ENCODE measurements at places on chromosomes 11 and 22.

DNA sequence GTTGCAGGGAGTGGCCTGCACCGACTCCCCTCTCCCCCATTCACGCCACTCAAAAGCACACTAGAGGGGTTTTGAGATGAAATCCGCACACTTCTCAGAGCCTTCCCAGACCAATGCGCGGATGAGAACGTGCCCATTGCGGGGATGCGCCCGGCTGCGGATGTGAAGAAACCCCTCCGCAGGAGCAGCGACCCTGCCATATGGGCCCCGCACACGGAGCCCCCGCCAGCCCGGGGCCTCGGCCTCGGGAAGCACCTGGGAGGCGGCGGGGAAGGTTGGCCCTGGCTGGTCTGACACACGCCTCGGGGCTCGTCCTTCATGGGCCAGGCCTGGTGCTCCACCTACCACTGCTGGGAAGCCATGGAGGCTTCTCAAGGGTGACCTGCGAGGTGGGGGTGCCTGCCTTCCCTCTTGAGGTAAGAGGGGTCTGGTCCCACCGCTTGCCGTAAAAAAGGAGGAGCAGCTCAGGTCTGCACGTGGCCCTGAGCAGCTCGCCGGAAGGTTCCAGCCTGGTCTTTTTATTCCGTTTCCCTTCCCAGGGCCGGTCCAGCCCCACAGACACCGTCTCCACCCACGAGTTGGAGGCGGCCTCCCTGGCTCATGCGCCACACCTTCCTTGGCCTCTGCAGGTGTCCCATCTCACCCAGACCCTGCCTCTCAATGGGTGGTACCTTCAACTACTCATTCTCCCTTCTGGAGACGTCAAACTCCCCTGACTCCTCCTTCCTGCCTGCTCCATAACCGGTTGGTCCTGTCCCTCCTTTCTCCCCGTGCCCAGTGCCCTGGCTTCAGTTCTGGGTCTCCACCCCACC, 39.4 kb downstream of the TRMU start:
- DNase-seq = no peak

DNA sequence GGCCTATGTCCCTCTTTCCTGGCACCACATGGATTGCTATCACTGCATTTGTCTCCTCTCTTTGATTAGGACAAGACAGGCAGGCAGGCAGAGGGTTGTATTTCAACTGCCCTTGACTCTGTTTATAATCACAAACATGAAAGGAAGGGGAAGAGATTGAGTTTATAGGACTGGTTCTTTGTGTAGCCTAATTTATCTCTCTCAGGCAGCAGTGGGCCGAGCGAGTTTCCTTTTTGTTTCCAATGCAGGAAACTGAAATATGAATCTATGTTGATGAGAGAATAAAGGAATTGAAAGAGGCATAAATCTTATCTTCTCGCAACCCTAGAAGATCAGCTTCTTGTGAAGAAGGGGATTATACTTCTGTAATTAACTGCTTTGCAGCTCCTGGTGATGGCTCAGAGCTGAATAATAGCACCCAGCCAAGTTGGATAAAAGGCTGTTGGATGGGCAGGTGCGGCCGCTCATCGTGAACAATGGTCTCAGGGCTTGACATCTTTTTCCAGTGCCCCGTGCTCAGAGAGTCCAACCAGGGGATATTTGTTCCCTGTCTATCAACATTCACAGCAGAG, 80.6 kb upstream of the SYT13 start:
- no peak for DNase-seq

DNA sequence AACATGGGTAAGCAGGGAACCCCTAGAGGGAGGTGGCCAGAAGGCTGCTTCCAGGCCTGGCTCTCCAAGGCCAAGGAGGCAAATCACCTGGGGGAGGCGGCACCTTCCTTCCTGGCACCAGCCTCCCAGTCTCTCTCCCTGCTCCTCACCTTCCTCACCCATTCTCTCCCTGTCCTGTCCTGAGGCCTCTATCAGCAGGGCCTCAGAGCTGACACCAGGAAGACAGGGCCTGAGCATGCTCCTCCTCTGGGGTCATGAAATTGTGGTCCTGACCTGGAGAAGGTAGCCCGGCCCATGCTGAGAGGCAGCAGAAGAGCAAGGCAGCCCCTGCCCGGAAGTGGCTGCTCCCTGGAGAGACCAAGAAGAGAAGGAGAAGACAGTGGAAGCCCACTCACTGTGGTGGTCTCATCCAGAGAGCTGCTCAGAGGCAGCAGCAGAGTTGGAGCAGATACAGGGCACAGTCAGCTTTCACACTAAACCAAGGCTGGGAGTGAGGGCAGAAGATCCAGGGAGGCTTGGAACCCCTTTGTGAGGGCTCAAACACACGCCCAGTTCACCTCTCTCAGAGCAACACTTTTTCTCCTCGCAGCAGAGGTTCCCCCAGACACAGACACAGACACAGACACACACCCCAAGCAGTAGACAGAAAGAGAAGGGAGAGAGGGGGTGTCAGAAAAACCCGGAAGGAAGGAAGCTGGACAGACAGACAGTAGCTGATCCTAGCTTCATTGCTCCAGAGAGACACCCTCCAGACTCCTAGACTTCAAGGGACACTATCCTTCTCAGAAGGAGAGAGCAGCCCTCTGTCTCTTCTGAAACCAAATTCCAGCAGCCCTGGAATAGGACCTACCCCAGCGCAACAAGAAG, 1.8 kb downstream of the BCL9L start:
- DNase-seq = no peak

DNA sequence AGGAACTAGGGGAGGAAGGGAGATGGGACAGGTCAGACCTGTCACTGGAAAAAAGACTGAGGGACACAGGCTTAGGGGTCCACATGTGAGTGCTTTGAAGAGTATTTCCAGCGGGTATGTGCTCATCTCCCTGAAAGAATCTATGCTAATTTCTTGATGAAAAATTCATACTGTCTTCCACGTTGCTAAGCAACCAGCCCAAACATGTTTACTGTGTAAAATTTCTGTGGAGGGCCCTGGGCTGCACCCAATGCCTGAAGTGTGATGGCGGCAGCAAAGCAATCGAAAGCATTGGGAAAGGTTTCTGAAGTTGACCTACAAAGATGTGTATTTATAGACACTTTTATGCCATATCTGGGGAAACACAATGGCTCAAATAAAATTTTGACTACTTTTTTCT, 7.4 kb downstream of the SYT13 start:
- no peak for DNase-seq

- no peak for DNase-seq
Observed at GRCh38 chr22:38110863-38111852, 674 bp upstream of the BAIAP2L2 start.

GRCh38 chr22:28333088-28333487, 346.6 kb downstream of the TTC28 start:
- no peak for DNase-seq

DNA sequence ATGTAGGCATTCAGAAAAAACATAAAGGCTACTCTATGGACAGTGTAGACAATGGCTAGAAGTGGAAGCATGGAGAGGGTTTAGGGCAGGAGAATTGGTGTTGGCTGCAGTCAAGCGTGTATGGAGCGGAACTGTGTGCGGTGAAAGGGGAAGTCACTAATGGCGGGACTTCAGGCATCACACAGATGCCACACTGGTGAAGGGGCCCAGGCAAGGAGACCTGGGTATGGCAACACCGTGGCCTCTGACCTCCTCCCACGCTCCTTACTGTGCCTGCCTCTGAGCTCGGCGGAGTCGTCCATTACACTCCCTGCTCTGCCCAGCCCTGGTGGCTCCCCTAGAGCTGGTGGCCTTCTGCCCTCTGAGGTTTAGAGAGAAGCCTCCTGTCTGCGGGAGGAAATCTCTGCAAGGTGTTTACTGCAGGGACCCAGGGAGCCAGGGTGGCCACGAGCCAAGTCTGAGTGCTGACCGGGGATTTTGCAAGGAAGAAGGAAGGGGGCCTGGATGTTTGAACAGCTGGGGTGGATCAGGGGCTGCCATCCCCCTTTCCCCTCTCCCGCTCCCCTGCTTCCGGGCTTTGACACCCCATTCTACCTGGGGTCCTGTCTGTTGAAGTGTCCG, 75.1 kb upstream of the TSPAN18 start:
- DNase-seq = no peak

- no peak for DNase-seq
Observed at GRCh38 chr11:124611064-124611463, at the start of gene PANX3. PANX3 (plus strand) TSS chr11:124611428; CDS start chr11:124611557, 129 bp downstream.

DNA sequence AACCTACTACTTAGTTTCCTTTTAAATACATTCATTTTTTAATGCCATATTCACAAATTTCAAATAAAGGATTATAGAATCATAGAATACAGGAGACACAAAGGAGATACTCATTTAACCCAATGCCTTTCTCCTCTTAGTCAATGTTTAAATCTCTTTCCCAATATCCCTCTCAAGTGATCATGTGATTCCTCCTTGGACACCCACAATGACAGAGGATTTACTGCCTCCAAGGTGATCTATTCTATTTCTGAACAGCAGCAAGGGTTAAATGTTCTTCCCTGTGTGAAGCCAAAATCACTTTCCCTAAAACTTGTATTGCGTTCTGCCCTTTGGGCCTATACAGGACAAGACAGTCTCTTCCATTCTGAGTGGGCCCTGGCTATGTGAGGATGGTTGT, 73.3 kb upstream of the PICALM start:
- no peak for DNase-seq

DNA sequence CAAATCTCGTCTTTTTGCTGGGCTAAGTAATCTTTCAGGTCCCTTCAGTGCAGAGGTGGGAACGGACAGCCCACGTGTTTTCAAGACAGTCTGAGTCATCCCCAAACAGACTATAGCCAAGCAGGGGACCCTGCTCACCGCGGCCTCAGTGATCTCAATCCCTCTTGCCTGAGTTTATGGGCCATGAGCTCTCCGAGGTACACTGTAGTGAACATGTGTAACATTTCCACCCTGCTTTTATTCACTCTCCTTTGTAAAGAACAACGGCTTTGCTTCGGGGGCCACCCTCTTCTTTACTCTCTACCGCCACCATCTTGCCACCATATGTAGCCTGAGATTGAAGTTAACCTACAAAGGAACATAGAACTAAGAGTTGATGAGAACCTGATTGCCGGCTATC, 11.5 kb upstream of the KCTD14 start:
- no peak for DNase-seq

DNA sequence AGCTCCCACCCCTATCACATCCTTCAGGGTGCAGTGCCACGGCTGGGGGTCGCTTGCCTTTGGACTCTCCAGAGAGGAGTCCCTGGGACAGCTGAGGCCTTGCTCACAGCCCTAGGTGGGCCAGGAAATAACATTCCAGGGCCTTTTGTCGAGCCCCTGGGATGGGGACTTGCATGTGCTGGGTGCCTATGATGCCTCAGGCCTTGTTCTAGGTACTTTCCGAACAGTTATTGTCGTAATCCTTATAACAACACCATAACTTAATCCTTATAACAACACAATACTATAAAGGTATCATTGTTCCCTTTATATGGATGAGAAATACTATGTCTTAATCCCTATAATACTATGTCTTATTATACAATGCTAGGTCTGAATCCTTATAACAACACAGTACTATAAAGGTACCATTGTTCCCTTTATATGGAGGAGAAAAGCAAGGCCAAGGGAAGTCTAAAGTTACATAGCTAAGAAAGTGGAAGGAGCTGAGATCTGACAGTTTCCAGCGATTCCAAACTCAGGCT, 236.5 kb downstream of the ST3GAL4 start:
- no peak for DNase-seq

GRCh38 chr11:76801225-76801624, 18.1 kb downstream of the TSKU start:
- DNase-seq = no peak

DNA sequence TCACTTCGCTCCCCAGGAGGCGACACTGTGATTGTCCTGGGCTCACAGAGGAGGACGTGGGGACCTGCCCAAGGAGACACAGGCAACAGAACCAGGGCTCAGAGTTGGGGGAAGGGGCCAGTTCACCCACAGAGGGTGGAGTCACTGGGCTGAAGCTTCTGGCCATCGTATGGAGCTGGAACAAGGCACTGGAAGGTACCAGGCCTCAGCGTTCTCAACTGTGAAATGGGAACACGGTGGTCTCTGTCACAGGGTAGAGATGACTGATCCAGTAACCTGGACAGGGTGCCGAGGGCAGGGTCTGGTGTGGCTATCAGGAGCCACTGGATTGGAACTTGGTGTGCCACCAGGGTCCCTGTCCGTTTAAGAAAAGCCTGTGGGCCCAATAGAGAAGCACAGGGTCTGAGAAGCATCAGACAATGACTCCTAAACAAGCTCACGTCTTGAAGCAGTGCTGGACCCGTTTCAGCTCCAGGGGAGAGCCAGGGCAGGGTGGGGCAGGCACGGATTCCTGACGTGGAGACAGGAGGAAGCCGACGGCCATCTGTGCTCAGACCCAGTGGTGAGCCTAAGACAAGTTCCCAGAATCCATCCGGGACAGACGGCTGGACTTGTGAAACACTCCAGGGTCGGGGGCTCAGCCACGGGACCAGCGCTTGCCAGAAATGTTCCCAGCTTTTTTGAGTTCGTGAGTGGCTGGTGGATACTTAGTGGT, 25.0 kb upstream of the KCNQ1OT1 start:
- DNase-seq = no peak

DNA sequence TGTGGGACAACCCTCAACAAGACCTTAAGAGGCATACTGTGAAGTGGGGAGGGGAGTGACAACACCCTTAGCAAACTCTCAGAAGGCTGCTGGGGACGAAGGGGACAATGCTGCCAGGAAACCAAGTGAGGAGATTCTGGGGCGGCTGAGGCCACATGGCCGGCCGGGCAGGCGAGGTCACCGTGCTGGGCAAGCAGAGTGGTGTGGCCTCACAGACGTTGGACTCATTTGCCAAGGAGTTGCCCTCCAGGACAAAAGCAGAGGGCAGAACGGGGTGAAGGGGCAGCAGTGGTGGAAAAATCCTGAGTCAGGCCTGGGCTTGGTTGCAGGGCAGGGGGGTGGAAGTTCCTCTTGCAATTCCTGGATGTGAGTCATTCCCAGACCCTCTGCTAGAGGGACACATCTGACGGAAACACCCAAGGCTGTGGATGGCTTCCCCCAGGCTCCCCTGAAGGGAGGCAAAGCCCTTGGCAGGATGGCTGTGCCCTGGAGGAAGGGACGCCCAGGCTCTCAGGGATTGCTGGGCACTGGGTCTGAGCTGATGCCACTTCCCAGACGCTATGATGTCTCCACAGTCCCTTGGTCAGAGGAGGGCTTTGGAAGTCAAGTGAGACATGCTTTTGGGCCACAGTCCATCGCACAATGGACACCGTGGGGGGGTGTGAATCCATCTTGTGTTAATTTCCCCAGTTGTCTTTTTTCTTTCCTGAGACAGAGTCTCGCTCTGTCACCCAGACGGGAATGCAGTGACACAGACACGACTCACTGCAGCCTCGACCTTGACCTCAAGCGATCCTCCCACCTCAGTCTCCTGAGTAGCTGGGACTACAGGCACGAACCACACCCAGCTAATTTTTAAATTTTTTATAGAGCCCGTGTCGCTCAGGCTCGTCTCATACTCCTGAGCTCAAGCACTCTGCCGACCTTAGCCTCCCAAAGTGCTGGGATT, 16.2 kb upstream of the SHANK3 start:
- DNase-seq = no peak

Measured in stimulated activated CD8-positive, alpha-beta memory T cell treated with anti-CD3 and anti-CD28 coated beads, Interleukin-4, amount 100 ng/mL, for 1 hour (primary cell).